M059J (cell line): ENCODE measurements at places on chromosomes 2 and 18. TPM values are rescaled to one million over a fixed set of nuclear protein-coding genes. Genes with fewer than 3 reads are reported as not detected.

DNA sequence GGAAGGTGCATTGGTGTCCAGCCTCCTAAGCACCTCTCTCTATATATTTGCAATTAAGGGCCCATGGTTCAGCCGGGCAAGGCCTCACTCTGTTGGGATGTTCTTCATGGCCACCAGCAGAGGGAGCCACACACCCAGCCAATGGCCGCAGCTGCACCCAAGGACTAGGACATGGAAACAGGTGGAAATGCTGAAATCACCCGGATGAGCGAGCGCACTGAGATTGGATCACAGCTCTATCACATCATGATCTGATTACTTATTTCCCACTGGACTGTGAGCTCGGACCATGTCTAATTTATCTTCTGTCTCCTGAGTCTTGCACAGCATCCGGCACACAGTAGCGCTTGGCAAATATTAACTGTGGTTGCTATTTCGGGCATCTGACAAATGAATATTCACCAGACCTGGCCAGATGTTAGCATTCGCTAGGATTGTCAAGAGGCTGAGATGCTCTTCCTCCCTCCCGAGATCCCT, 31.2 kb downstream of the KIF3C start:
- DNase-seq, result peak; percentile 70

- DNase-seq, result peak; percentile 12
Observed at GRCh38 chr18:5556310-5556974, 12.6 kb upstream of the EPB41L3 start.

GRCh38 chr2:60707750-60708371, 48.2 kb upstream of the PAPOLG start:
- DNase-seq, result peak; percentile 54

DNA sequence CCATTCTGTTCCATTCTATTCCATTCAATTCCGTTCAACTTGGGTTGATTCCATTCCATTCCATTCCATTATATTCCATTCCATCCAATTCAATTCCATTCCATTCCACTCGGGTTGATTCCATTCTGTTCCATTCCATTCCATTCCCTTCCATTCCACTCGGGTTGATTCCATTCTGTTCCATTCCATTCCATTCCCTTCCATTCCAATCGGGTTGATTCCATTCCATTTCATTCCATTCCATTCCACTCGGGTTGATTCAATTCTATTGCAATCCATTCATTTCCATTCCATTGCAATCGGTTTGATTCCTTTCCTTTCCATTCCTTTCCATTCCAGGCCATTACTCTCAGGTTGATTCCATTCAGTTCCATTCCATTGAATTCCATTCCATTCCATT, 1138.4 kb downstream of the RPIA start:
- no peak for DNase-seq

SERPINB13 gene
- total RNA-seq, result not detected in 2 replicates

- DNase-seq, result no peak
Observed at GRCh38 chr18:22624176-22624575, 206.5 kb upstream of the CTAGE1 start.

DNA sequence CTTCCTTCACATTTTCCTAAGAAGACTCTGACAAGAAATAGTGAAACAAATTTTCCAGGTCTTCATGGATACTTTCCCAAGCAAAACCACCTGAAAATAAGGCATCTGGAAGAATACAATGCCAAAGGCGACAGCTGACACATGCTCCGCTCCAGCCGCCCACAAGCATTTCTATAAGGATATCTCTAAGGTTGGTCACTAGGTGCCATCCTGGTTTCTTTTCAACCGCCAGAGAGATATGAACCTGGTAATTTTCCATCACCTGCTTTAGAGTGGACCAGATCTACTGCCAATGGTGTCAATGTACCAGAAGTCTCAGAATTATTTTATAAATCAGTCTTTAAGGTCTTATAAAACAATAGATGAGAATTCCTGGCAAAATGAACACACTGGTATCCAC, 97.2 kb downstream of the GAREM1 start:
- DNase-seq, result no peak

DNA sequence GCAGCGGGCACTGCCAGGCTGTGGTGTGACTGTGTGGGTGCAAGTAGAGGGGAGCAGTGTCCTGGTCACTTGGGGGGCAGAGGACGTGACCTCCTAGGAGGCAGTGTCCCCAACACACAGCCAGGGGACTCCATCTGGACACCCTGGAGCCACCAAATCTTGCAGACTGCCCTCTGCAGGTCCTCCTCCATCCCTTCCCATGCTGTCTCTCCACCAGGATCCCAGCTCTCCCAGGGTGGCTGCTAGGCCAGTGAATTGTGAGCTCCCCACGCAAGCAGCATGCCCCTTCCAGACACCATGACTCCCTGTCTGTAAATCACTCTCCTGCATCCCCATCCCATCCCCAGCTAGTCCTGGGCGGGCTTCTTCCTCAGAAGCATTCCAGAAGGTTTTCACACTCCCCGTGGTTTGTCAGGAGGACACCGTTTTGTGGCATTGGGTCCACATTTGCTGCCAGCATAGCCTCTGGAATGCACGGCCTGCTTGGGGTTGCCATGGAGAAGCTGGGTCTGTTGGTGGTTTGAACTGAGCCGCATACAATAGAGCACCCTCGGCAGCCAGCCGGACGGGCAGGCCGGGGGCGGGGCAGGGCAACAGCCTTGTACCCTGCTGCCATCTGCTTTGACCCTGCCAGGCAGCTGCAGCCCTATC, 210.7 kb downstream of the KLHL29 start:
- DNase-seq, result peak; percentile 94

DNA sequence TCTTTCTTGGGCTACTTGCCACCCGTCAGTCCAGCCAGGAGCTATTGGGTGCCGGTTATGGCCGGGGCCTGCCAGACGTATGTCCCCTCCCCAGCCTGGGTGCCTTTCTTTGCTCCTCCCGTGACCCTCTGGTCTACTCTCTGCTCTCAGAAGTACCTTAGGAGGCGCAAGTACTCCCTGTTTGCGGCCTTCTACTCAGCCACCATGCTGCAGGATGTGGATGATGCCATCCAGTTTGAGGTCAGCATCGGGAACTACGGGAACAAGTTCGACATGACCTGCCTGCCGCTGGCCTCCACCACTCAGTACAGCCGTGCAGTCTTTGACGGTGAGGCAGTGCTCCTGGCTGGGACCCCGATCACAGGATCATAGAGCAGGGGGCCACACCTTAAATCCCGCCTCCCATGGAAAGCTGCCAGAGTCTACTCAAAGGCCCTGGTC, 99.5 kb downstream of the DYSF start:
- DNase-seq, result no peak

DNA sequence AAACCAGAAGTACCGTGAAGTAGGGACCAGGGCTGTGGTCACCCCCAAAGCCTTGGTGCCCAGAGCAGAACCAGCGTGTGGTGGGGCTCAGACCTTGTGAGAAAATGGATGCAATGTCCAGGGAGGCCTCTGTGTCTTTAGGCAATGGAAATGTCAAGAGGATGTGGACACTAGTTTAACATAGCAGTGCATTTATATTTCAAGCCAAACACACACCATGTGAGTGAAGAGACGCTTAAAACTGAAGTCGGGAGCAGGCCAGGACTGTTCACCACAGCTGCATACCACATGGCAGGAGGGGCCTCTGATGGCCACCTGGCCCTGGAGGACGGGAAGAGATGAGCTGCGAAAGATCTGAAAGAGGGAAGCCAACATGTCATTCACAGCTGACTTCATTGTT, 87.3 kb upstream of the LDLRAD4 start:
- no peak for DNase-seq

FEV gene
- total RNA-seq, result not detected in 2 replicates

GRCh38 chr2:112141626-112142007, 3.4 kb downstream of the FBLN7 start:
- DNase-seq, result no peak

TXNDC2 gene
- total RNA-seq, result 0.44 and 1.6 TPM in 2 replicates

DNA sequence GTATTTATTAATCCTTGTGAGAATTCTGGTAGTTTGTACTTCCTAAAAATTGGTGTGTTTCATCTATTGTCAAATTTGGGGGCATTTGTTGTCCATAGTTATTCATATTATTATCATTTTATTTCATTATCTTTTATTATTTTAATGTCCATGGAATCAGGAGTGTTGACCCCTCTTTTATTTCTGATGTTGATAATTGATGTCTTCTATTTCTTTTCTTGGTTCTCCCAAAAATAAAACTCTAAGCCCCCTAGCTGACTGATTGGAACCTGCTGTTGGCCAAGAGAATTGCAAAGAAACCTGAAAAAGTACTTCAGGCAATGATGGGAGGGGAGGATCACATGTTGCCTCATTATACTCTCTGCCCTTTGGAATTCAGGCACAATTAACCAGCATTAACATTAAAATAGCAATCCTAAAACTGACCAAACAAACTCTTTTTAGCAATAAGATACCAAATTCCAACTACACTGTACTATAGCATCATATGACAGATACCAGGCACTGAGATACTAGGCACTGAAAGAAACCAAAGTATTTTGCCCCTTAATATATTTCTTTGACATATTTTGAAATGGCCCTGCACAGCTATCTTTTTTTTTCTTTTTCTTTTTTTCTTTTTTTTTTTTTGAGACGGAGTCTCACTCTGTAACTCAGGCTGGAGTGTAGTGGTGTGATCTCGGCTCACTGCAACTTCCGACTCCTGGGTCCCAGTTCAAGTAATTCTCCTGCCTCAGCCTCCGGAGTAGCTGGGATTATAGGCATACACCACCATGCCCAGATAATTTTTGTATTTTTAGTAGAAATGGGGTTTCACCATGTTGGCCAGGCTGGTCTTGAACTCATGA, 1097.2 kb upstream of the CNTNAP5 start:
- no peak for DNase-seq

DNA sequence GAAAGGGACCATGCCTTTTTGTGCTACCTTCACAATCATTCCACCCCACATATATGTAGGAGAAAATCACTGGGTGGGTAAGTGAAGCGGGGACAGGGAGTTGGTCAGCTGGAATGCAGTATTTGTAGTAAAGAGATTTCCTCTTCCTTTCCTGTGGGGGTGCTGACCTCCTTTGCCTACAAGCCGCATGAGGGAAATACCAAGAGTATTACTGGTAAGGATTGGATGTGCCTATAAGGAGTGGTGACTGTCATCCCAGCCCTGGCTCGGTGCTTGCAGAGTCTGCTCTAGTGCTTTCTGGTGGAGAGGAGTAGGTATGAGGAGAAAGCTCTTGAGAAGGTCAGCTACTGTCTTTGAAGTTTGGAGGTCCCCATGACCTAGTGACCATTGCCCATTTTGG, 324.6 kb downstream of the HRH4 start:
- peak; percentile 46 for DNase-seq

LOXHD1 gene
- total RNA-seq, result not detected in 2 replicates

GRCh38 chr2:102442967-102443828, 20.2 kb downstream of the IL18RAP start:
- DNase-seq, result peak; percentile 8

GRCh38 chr18:36532394-36532793, 234.9 kb downstream of the FHOD3 start:
- peak; percentile 72 for DNase-seq

DNA sequence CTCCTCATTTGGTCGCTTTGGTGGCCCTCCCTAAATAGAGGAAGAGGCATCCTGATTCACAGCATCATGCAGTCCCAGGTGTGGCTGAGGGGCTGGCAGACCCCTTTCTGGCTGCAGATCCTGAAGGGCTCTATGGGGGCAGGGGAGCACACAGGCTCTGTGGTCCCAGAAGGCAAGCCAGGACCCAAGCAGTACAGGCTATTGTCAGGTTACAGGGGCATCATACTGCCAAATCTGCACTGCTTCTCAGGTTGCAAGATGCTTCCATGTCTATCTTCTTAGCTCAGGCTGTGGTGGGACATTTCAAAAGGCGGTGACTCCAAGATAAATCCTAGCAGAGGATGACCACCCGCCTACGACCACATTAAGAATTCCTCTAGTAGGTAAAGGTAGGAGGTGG, 54.3 kb downstream of the TTC32 start:
- DNase-seq, result no peak

- DNase-seq, result peak; percentile 22
Observed at GRCh38 chr18:56992777-56993176, 154.1 kb upstream of the BOD1L2 start.

GRCh38 chr2:4862031-4862430, 830.2 kb upstream of the SOX11 start:
- DNase-seq, result no peak
